ENCODE measurements at places on chromosomes 6 and 20.

DNA sequence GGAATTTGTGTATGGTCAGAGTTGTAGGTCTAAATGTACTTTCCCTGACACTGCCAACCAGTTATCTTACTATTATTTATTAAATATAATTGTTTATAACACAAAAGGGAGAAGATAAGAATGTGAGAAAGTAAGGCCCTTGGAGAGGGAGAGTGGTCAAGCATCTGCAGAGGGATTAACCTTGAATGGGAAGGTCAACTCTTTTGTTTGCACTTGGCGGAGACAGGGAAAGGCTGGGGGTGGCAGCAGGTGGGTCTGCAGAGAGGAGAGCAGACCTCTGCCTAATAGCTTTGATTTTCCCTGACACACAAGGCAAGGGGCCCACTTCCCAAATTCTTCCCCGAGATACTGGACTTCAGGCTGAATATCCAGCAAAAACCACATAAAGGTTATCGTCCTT lies 4.2 kb downstream of the LRP11 start:
- DNase-seq: no peak

DNA sequence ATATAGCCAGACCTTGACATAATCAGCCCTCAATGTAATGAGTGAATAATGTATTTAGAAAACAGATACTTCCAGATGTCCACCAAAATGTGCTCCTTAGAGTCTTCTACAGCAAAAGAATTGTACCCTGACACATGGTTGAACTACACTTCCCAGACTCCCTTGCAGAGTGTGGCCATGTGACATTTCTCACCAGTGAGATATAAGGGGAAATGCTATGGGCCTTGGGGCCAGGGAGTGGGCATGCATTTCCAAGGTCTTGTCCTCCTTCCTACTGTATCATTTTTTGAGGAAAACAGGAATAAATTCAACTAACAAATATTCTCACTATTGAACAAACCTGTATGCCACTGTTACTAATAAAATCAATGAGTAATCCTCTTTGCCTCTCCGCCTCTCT lies 211.4 kb upstream of the SMLR1 start:
- DNase-seq: no peak

DNA sequence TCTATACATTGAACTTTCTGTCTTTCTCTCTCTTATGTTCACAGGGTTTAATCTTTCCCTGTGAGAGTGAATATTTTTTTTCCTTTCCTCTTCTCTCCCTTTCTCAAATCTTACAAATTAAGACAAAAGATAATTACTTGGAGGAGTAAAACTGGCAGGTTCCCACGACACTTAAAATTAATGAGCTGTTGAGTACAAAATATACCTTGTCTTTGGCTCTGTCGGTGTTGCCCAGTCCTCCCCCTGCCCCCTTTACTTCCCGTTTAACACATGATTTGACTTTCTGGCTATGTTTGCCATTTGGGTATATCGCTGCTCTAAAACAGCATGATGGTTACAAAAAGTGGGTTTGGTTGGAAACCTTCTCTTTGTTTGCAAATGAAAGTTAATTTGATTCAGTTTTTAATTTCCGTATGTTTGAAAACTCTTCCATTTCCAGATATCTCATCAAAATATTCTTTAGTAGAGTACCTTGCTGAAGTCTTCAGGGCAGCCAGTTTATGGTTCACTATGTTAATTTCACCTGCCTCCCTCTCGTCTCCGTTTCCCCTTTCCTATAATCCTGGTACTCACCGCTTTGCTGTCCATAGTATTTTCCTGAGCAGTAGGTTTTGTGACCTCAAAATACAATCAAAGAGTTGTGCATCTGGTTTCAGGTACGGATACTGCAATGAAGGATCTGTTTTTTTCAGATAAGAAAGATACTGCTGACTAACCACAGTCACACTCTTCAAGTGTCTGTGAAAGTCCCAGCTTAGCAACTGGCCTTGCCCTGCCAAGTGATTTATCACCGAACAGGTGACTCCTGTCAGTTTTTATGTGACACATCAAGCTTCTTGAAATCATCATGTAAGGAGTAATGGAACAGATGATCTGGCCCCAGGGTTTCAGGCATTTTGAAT lies 181.2 kb downstream of the DTNBP1 start:
- DNase-seq: no peak

- DNase-seq: no peak
Measured at GRCh38 chr20:39103732-39104131, 141.6 kb downstream of the DHX35 start.

GRCh38 chr6:85747666-85748065 lies 105.0 kb upstream of the SYNCRIP start:
- DNase-seq: no peak

GRCh38 chr20:56423211-56423610 lies 11.2 kb downstream of the CASS4 start:
- no peak for DNase-seq
